ENCODE measurements at places on chromosomes 6 and 20.

- DNase-seq: no peak
Observed at GRCh38 chr20:54151075-54151439, 22.7 kb downstream of the CYP24A1 start.

GRCh38 chr6:50836231-50836630 is 17.6 kb downstream of the TFAP2B start:
- DNase-seq: no peak

DNA sequence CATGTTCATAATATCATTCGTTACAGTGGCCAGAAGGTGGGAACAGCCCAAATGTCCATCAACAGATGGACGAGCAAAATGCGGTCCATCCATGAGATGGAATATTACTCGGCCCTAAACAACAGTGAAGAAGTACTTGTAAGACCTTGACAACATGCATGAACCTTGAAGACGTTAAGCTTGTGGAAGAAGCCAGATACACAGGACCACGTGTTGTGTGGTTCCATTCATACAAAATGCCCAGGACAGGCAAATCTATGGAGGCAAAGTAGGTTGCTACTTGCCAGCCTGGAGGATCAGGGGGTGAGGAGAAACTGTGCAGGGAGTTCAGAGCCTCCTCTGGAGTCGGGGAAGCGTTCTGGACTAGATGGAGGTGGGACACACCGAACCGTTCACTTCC is 207.1 kb downstream of the ERMARD start:
- DNase-seq: no peak

- no peak for DNase-seq
Observed at GRCh38 chr20:62665826-62666735, 23.8 kb downstream of the SLCO4A1 start.

DNA sequence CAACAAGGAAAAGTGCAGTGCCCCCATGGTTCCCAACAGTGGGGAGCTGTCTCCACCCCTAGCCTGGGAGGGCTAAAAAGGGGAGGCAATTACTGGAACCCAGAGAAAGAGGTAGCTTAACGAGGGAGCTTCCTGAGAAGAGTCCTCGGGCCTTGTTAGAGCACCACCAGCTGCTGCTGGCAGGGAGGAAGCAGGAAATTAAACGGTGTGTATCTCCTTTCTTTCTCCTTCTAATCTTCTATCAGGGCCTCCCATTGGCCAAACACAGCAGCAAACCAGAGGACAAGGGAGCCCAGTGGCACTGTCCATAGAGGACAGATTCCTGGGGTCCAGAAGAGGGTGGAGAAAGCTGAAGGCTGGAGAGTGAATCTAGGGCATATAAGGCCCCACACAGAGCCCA is 7.6 kb upstream of the BTN2A2 start:
- DNase-seq: no peak

GRCh38 chr6:27605401-27606342 is 132.8 kb upstream of the ZNF184 start:
- peak; percentile 49 for DNase-seq

DNA sequence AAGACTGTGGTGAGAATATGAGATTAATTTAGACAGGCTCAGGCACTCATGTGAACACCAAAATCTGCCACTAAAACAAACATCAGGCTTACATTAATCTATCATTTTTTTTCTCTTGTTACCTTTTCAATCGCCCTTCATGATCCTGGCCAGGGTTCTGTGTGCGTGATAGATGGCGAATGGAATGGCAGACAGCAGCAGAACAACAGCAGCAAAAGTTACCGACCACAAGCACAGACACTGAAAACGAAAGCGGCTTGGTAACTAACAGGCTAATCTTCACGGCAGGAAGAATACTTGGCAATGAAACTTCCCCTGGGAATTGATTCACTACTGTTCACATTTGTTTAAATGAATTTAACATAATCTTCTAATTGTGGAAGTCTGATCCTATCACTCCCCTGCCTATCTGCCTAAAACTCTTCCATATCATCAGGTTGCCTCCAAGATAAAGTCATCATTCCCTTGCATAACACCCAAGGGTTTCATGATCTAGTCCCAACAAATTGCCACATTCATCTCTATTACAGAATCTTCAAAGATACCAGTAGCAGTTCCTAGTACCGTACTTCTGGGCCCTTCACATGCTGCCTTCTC is 28.7 kb downstream of the PTPRK start:
- DNase-seq: no peak

DNA sequence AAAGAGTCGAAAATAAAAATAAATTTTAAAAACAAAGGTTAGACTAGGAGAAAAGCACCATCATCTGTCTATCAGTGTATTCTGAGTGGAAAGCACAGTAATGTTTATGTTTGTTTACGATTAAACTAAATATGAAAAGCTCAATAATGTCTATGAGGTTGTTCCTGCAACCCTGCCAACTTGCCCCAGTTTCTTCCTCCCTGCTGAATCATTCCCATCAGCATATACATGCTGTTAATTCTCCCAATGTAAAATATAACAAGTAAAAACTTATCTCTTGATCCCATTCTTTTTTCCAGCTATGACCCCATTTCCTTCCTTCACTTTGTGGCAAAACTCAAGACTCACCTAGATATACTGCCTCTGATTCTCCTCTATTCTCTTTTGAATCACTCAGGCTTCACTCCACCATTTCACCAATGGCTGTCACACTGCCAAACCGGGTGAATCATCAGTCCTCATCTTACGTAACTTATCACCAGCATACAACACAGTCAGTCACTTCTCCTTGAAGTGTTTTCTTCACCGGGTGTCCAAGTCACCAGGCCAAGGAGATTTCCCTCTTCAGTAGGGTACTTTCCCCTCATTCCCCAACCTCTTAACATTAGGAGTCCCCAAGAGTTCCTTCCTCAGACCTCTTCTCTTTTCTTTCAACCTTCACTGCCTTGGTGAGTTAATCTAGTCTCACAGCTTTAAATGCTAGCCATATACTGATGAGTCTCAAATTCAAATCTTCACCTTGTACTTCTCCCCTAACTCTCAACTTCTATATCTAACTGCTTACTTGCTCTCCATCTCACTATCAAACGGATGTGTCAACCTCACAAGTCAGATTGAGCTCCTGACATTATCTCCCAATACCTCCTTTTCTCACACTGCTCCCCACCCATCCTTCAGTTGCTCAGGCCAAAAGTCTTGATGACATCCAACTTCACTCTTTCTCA is 6.2 kb downstream of the TMEM242 start:
- peak; percentile 90 for DNase-seq

DNA sequence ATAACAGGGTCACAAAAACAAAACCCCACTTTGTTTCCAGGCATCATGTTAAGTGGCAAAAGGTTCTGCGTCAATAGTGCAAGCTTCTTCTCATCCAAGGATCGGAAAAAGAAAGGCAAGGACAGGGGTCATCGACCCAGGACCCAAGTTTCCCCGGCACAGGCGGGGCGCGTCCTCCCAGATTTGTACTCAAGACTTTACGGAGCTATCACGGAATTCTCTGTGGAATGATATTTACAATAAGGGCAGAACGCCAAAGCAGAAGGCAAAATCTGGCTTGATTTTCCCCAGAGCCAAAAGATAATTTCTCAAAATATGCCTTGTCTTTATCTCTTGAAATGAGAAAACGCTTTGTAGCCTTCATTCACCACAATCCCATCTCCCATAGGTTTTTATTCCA is 25.5 kb downstream of the PDE10A start:
- no peak for DNase-seq

- DNase-seq: no peak
Observed at GRCh38 chr6:153553627-153554026, 422.5 kb upstream of the RGS17 start.

DNA sequence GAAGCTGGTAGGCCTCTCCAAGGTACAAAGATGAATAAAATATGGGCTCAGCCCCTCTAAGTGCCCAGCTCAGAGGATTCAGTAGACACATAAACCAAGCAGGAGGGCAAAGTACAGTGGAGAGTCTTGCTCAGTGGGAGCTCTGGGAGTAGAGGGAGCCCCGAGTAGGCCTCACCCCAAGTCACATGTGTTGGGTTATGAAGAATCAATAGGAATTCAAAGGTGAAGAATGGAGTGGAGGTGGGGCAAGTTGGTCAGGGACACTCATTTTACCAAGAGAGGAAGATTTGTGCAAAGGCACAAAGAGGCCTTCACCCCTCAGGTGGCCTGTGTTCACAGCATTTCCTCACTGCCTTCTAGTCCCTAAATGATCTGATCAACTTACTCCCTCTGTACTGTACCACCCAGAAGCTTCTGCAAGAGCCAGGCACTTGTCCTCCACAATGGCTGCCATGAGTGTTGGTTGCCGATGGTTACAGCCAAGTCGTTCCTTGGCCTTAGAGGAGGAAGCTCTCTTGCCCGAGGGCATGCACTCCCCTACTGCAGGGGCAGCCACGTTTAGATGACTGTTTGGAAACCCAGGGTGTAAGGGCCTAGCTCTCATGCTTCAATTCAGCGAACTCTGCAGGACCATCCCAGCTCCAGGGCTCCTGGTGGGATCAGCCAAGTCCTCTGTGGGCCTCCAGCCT is 6.7 kb upstream of the CDKN1A start:
- no peak for DNase-seq

- peak; percentile 85 for DNase-seq
Observed at GRCh38 chr6:27157459-27158315, 89.8 kb upstream of the PRSS16 start.

DNA sequence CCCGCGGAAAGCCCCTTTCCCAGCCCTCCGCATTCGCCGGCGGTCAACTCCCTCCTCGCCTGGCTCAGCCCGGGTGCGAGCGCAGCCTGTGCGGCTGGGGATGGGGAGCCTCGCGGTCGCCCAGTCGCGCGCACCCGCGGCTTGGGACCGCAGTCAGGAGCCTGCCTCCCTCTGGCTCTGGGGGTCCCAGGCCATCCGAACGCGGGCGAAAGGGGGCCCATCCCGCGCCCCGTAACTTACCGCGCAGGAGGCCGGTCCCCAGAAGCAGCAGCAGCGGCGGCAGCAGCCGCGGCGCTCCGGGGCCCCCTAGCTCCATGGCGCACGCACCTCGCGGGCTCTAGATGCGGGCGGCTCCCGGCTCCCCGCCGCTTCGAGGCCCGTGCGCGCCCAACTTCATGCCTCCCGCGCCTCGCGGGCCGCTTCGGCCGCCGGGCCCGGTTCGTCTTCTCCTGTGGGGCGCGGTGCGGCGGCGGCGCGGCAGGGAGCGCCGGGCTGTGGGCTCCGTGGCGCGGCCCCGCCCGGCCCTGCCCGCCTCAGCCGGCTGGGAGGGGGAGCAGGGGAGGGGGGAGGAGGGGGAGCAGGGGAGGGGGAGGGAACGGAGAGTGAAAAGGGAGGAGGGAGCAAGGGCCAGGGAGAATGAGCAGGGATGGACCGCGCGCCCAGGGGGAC is at the start of gene CHRNA4:
Gene CHRNA4, minus strand, starts transcription at position 500 of the 669 bp plus-strand sequence. Its CDS starts 184 bp downstream, at position 316.
- DNase-seq: no peak

DNA sequence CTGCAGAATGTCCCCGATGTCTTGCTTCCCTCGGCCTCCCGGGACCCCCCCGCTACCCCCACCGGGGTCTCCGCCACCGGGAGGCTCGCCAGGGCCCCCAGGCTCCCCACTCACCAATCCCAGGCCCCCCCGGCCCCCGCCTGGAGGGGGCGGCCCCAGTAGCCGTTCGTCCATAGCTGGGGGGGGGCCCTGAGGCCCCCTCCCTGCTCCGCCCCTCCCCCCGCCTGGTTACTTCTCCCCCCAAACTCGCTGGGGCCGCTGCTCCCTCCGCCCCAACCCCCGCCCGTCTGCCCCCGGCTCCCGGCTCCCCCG is 304 bp downstream of the PBX2 start:
- no peak for DNase-seq

Measured in adrenal gland (tissue), 19 donors.